Camera-type eye (tissue), 1 donor: ENCODE measurements at places on chromosomes 7 and 10. TPM values are rescaled to one million over a fixed set of nuclear protein-coding genes. Genes with fewer than 3 reads are reported as not detected.

The HOXA13 gene
- total RNA-seq = 0.11 TPM

The THNSL1 gene
- 13.0 TPM for total RNA-seq

The ANKRD16 gene
- 15.1 TPM for total RNA-seq

The SPDYE11 gene
- total RNA-seq = not detected

The ZNF239 gene
- total RNA-seq = 11.5 TPM

The JCAD gene
- total RNA-seq = 58.3 TPM

The SP8 gene
- total RNA-seq = not detected
